ENCODE measurements at places on chromosomes 4 and X.

GRCh38 chr4:180449395-180449956 lies 1793.7 kb upstream of the TENM3 start:
- no peak for ATAC-seq

GRCh38 chrX:82675104-82675503 lies 833.0 kb upstream of the POU3F4 start:
- ATAC-seq: no peak

DNA sequence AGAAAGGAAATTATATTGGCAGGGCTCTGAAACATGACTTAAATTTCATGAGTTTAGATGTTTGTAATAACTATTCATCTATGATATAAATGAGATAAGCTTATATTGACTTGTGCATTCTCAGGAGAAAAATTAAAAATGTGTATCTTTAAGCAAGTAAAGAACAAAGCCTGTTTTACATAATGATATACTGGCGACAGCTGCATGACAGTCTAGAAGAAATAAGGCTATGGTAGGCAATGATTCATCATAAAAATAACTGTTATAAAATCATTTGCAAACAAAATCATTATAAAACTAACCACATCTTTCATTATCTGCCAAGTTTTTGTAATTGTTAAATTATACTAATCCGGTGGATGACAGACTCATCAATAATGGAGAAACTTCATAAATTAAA lies 188.1 kb downstream of the ADAM29 start:
- ATAC-seq: no peak

DNA sequence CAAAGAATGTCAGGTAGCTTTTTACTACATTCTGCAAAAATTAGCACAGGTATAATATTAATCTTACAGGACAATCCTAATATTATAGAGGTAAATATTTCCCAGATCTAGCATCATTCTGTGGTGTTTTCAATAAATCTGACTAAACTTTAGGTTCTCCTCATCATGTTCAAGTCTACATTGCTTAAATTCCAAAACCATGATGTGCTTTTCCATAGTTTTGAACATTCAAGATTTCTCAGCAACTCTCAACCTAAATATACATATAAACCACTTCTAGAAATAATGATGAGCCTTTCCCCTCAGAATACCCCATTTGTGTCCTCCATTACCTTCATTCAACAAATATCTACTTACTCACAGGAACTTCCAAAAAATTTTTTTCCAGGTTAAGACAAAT lies 23.1 kb downstream of the EIF4E start:
- no peak for ATAC-seq

- ATAC-seq: no peak
These were observed 5.0 kb downstream of the TFDP3 start for GRCh38 chrX:133213117-133213516.

DNA sequence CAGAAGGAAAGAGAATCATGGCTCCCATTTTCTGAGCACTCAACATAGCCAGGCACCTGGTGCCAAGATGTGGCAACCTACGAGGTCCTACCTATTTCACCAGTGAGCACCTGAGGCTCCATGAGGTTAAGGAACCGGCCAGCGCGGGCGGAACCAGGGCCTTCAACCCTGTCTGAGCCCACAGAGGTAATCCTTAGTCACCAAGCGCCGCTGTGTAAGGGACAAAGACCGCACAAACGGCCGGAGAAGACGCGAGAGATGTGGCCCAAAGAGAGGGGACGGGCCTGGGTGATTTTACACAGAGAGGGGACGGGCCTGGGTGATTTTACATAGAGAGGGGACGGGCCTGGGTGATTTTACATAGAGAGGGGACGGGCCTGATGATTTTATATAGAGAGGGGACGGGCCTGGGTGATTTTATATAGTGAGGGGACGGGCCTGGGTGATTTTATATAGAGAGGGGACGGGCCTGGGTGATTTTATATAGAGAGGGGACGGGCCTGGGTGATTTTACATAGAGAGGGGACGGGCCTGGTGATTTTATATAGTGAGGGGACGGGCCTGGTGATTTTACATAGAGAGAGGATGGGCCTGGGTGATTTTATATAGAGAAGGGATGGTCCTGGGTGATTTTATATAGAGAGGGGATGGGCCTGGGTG lies 114.2 kb downstream of the SMIM20 start:
- no peak for ATAC-seq

DNA sequence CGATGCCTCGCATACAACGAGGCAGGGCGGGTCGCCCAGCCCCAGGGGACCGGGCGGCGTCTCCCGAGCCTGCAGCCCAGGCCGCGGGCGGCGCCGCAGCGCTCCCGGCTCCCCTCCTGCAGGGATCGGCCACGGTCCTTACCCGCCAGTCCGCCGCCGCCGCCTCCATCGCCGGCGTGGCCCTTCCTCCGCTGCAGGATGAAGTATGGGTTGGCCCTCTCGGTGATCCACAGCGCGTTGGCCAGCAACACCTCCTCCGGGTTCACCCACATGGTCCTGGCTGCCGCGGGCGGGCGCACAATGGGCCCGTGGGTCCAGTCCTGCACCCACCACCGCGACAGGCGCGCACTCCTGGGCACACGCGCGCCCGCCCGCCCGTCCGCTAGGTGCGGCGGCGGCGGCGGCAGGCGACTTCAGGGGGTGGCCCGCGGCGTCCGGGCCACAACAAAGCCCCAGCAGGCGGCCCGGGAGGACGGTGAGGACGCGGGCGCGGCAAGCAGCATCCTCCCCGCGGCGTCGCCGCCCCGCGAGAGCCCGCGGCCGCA lies 339 bp downstream of the TBC1D9 start:
- peak; percentile 83 for ATAC-seq

GRCh38 chrX:31237189-31237588 lies 165.3 kb upstream of the FTHL17 start:
- no peak for ATAC-seq

- no peak for ATAC-seq
These were observed 42.9 kb downstream of the KIAA0232 start for GRCh38 chr4:6825403-6825802.

DNA sequence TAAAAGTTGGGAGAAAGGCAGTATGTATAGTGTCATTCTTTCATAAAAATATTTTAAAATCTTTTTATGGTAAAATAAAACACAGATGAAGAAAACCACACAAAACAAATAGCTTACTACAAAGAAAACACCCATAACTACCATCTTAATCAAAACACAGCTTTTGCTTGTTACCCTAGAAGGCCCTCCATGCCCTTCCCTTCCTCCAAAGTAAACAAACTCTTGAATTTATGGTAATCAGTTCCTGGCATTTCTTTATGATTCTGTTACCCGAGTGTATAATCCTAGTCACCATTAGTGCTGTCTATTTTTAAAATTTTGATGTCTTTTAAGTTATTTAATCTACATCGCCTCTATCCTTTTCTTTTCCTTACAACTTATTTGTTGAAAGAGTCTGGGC lies 170.9 kb downstream of the APBB2 start:
- no peak for ATAC-seq

GRCh38 chrX:17413228-17413627 lies 38.2 kb downstream of the NHS start:
- no peak for ATAC-seq

- ATAC-seq: no peak
These were observed 156.9 kb downstream of the NKX6-1 start for GRCh38 chr4:84342161-84342560.

- ATAC-seq: no peak
These were observed 109.6 kb upstream of the STIM2 start for GRCh38 chr4:26751004-26751403.

- ATAC-seq: peak; percentile 49
These were observed at the start of gene DCLK2 for GRCh38 chr4:150078041-150078578. Gene DCLK2, plus strand, starts transcription at chr4:150078445. Its CDS starts 583 bp downstream, at chr4:150079028.

DNA sequence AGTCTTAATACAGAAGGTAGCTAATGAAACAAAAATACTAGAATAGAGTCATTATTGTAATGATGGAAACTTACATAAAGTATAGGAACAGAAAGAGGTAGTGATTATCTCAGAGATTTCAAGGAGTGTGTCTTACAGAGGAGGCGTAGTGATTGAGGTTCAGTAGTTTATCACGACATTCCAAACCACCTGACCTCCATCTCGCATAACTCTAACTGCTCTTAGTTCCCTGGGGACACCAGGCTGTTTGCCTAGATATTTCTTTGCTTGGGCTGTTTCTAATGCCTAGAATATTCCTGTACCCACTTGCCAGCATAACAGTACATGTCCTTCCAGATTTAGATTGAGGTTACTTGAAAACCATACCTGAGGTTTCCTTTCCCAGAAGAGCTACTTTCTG lies 29.1 kb downstream of the STAG2 start:
- no peak for ATAC-seq

DNA sequence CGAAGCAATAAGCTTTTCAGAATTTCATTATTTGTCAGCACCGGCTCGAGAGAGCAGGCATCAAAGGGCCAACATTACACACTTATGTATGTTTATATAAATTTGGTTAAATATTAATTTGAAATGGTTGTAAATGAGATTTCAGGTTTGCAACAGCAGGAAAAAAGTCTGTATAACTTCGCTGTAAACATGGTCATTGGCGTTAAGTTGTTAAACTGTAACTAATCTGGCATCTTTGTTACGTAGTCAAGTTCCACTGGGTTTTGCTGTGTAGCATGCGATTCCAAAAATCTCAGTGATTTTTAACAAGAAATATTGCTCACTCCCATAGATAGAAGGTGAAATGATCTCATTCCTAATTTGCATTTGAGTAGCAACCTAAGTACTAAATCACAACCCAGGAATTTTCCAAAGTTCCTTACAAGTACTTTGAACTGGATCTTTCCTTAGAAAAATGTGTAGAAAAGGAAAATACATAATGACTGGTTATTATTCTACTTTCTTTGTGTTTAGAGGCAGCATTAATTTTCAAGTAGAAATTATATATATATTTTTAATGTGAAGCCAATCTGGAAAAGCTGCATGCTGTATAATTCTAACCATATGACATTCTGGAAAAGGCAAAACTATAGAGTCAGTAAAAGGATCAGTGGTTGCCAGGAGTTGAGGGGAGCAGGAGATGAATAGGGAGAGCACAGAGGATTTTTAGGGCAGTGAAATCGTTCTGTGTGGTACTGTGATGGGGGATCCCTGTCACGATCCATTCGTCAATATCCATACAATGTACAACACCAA lies 222.1 kb downstream of the CBR4 start:
- ATAC-seq: no peak

- ATAC-seq: no peak
These were observed 5.8 kb downstream of the SRPX start for GRCh38 chrX:38214551-38215531.

DNA sequence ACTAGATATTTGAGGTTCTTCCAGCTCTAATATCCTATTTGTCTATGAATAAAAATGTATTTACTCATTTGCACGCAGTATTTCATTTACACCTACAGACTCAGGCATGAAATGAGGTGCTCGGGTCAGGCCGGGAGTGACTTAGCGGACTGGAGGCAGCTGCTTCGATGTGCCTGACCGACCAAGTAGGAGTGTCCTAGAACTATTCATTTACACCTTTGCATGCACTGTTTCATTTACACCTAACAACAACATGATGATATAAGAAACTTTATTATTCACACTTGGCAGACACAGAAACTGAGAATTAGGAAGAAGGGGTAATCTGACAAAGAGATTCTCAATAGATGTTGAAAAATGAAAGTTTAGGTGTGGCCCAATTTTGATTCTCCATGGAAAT lies 28.7 kb upstream of the FAT1 start:
- ATAC-seq: no peak

DNA sequence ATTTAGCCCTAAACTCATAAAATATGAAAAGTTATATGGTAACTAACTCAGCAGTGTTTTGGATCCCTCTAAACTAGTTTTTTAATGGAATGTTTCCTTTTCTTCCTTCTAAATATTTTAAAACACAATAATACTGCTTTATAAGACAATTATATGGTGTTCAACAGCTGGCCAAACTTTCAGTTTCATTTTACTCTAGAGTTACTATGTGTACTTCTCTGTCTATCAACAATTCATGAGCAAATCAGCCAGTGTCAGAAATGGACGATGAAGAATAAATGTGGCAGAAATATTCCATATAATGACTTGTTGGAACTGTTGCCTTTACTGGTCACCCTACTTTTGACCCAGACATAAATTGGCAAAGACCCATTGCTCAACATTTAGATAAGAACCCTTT lies 64.8 kb upstream of the CXXC4 start:
- ATAC-seq: no peak

GRCh38 chr4:111800551-111800950 lies 344.7 kb upstream of the FAM241A start:
- no peak for ATAC-seq

DNA sequence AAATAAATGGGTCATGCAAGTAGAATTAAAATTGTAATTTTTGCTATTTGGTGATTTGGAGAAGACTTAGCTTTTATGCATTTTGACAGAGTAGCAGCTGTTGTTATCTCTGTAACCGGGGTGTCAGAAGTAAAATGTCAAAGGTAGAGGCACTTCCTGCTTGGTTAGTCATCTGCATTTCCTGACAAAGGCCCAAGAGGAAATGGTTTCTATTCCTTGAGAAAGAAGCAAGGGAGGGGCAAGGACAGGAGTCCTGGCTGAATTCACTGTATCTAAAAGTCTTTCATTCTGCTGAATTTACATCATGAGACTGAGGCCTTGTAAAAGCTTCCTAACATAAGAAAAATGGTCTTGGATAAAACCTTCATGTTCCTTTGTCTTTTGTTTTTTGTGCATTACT lies 550.9 kb upstream of the BOD1L1 start:
- peak; percentile 84 for ATAC-seq

- ATAC-seq: no peak
These were observed 7.1 kb upstream of the NEIL3 start for GRCh38 chr4:177302371-177303100.

DNA sequence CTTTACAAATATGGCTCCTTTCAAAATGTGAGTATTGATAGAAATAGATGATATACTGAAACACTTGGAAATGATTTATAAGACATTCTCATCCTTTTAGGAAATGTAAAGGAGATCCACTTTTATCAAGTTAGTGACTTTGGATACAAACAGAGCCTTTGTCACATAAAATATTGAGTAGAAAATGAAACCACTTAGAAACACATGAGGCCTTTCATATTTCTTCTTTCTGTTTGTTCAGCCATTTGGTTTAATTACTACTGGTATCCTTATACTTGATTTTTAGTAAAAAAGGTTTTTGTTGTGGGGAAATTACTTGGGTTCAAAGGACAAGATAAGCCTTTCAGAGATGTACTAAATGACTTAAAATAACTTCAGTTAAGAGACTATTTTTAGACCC lies 4.1 kb downstream of the STOX2 start:
- ATAC-seq: no peak

GRCh38 chr4:116688536-116688935 lies 396.8 kb downstream of the TRAM1L1 start:
- no peak for ATAC-seq

- ATAC-seq: no peak
These were observed 274.7 kb upstream of the AGTR2 start for GRCh38 chrX:115895678-115896329.

DNA sequence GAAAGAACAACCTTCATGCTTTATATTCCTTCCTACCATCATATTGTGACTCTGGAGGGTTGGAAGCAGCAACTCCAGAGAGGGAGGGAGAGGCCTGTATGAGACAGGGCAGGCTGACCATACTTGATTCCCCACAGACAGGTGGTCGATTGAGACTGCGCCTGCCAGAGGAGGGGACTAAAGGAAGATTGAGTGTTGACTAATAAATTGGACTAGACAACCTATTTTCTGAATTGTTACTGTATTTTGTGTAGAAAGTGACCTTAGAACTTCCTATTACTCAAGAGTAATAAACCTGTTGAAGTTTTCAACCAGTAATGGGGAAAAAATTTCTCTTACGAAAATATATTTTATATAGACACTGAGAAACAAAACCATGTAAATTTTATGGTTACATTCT lies 301.5 kb downstream of the INPP4B start:
- ATAC-seq: no peak

GRCh38 chr4:122798101-122798500 lies 28.5 kb upstream of the FGF2 start:
- no peak for ATAC-seq

All from stimulated activated memory B cell treated with anti-CD40 and anti-IgM and Interleukin-4, amounts not matched to agents 10 μg/mL and 1 μg/mL and 100 μg/mL, for 72 hours (primary cell).